NCI-H82 (cell line): ENCODE measurements at places on chromosomes 16 and 17.

DNA sequence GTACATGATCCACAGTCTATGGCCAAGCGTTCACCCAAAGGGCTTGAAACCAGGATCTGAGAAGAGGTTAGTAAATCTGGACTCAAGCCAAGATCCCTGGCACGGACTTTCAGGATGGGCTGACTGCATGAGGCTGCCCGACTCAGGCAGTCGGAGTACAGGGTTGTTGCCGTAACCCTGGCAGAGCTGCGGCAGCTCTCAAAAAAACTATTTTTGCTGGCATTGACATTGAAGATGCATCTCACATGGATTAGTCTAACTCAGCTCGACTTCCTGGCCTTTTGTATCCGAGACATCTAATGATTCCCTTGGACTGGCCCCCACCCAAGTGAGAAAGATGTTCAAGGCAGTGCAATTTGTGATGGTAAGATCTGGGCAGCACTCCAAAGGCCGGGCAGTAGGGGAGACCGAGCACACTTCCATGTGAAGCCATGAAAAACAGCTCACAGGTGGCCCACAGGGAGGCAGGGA is 6.2 kb downstream of the SLC47A1 start:
- no peak for DNase-seq

- DNase-seq, result no peak
Observed at GRCh38 chr17:9200699-9201359, 179.5 kb downstream of the NTN1 start.

DNA sequence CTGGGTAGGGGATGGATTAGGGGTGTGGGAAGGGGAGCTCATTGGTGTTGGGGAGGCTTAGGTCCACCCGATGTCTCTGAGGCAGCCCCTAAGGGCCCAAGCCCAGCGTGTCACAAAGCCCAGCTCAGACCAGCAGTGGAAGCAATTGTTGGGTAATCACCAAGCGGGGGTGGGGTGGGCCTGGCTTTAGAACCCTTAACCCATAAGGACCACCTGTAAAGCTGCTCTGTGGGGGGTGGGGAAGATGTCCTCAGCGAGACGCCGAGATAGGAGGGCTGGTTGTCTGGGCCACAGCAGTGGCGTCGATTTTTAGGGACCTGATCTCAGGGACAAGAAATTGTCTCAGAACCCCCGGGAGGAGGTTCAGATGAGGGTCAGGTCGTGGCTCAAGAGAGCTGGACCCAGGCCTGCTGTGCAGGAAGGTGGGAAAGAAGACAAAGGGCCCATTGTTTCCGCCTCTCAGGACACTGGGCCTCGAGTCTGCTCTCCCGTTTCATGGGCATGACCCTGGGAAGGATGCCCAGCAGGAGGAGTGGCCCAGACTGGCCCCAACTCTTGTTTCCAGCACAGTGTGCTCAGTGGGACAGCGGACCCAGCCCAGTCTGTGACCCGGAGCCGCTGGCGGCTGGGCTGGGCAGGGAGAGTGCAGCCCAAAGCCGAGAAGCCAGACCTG is 15.9 kb downstream of the ST6GALNAC2 start:
- DNase-seq, result peak; percentile 40

DNA sequence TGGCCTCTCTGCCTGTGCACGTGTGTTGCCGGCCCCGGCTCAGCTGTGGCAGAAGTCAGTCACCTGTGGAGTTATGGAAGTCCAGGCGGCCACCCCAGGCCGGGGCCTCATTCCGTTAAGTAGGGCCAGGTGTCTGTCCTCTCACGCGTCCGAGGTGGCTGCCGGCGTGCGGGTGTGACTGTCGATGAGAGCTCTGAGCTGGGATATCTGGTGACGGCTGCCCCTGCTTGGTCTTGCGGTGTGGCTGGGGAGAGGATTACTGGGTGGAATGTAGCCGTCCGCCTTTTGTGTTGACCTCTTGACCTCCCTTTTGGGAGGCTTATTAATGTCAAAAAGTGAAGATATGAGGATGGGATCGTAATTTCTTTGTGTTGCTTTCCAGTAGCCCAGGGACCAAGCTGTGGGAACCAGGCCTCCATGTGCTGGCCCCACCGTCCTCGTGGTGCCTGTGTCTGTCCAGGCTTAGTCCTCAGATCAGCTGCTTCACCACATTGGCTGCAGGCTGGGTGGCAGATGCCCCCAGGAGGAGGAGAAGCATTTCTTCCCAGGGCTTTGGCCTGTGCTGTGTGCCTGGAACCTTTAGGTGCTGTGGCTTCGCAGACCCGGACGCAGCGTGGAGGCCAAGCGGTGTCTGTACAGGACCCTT is 23.0 kb upstream of the ZNF750 start:
- no peak for DNase-seq

- no peak for DNase-seq
Observed at GRCh38 chr17:55332296-55333041, 67.7 kb downstream of the HLF start.

GRCh38 chr16:30585022-30585399 is 486 bp downstream of the ZNF785 start:
- DNase-seq, result peak; percentile 60

DNA sequence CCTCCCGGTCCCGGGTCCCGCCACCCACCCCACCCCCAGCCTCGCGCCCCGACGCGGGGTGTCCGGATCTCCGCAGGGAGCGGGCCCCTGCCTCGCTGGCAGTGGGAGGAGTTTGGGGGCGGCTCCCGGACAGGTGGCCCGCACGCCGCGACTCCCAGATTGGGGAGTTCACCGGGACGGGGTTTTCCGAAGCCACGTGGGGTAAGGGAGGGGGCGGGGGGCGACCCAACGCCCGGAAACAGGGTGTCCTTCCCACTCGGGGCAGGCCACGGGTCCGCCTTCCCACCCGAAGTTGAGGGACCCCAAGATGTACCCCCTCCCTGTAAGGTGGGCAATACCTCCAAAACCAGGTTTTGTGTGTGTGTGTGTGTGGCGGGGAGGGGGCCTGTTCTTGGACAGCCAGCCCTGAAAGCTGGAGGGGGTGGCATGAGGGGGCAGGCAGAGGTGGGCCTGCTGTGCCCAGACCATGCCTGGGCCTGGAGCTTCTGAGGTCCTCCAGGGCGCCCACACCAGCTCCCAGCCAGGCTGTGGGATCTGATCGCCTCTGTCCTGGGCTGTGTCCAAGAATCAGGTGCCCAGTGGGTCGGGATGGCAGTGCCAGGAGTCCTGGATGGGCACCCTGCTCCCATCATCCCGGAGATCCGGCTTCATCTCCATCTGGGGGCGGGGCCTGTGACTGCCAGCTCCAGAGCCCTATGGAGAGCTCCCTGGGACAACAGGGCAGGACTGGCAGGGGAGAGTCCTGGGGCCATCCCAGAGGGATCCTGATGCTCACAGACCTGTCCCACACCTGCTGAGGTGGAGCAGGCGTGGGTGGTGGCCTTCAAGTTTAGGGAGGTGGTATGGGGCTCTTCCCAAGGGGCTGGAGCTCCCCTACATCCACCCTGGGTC is 767 bp downstream of the SYNGR2 start:
- peak; percentile 68 for DNase-seq

GRCh38 chr16:5364186-5364585 is 266.6 kb upstream of the EEF2KMT start:
- no peak for DNase-seq

DNA sequence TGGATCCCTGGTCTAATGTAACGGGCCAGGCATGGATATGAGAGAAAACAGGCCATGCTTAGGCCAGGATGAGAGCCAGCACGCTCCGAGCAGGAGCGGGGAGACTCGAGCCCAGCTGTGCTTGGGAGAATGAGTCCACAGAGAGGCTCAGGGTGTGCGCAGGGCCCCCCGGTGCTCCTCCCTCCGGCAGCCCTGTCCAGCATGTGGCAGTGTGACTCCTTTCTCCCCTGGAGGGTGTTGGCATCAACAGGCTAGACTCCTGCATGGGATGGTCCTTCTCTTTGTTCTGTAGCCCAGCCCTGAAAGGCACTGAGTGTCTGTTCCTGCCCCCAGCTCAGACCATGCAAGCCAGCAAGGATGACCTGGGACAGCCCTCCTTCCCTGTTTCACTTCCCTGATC is 23.4 kb downstream of the PGS1 start:
- no peak for DNase-seq

DNA sequence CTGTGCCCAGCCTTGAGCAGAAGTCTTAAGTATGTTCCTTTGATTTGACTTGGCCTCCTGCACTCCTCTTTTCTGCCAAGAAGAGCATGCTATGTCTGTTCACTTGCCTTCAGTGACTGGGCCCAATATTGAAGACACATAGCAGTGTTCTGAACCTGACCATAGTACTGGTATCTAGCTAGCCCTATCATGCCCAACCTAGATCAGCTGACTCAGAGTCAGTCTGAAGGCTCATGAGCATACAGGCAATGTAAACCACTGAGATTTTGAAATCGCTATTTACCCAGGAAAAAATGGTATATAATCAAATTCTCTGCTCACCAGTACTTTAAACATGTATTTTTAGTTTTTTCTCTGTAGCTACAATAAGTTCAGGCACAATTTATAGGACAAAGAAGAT is 129.4 kb downstream of the TANC2 start:
- DNase-seq, result no peak

- DNase-seq, result peak; percentile 85
Observed at GRCh38 chr16:57795431-57795878, 6.8 kb downstream of the KIFC3 start.

DNA sequence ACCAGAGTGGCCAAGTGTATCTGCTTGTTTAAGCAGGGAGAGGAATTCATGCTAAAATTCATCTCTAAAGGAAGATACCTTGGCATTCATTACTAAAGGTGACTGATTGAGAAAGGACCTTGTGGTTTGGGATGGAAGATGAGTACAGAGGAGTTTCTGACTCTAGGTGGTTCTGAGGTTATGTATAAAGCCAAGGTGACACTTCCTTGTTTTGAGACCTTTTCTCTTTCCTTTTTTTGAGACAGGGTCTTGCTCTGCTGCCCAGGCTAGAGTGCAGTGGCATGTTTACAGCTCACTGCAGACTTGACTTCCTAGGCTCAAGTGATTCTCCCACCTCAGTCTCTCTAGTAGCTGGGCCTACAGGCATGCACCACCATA is 9.1 kb downstream of the ABHD15 start:
- no peak for DNase-seq

DNA sequence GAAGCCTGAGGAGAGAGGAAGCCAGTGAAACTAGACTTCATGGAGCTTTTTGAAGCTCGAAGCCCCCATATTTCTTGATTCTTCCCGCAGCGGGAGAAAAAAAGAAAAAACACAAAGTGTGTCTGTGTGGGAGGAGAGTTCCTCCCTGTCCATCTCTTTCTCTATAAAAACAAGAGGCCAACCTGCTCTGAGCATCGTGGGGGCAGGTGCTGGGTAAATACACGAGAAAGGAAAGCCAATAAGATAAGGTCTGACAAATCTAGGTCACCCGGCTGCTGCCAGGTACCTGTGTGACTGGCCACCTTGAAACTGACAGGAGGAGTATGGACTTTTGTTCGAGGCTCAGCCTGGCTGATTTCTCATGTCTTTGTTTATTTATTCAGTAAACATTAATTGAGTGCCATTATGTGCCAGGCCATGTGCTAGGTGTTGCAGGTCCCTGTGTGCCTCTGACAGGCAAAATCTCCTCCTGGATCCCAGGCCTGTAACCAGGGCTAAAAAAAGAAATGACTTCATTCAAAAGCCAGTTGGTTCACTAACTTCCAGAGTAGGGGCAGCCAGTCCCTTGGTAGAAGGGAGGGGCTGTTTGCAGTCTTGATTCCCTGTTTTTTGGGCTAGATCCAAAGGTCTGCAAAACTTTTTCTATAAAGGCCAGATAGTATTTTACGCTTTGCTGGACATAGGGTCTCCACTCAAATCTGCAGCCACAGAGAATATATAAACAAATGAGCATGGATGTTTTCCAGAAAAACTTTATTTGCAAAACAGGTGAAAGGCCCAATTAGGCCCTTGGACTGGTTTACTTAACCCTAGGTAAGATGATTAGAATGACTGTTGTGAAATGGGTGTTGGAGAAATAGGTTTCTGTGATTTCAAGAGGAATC is 35.6 kb downstream of the YPEL2 start:
- no peak for DNase-seq

- DNase-seq, result no peak
Observed at GRCh38 chr16:49839017-49839825, 16.7 kb downstream of the ZNF423 start.
